ENCODE measurements at places on chromosomes 2 and 18. TPM values are rescaled to one million over a fixed set of nuclear protein-coding genes. Genes with fewer than 3 reads are reported as not detected.

SERPINB8 gene
- 6.7 TPM for total RNA-seq

UGT1A7 gene
- total RNA-seq = not detected

TXNDC2 gene
- not detected for total RNA-seq

CDH19 gene
- total RNA-seq = under 0.01 TPM

SCN3A gene
- total RNA-seq = 11.5 TPM

NPHP1 gene
- total RNA-seq = 1.5 TPM

LYG2 gene
- total RNA-seq = not detected

ZSWIM2 gene
- under 0.01 TPM for total RNA-seq

CRYGD gene
- not detected for total RNA-seq

AGAP1 gene
- total RNA-seq = 3.1 TPM

BARD1 gene
- total RNA-seq = 14.1 TPM

TET3 gene
- 3.3 TPM for total RNA-seq

MATN3 gene
- 1.0 TPM for total RNA-seq

All from dermis microvascular lymphatic vessel endothelial cell (primary cell).